Activated CD4-positive, alpha-beta T cell treated with anti-CD3 and anti-CD28 coated beads, Interleukin-2, amount 10 ng/mL, durations not matched to agents 7 days and 5 days (primary cell): ENCODE measurements at places on chromosomes 5 and 9. TPM values are rescaled to one million over a fixed set of nuclear protein-coding genes. Genes with fewer than 3 reads are reported as not detected.

OR13C9 gene
- not detected for total RNA-seq

AP3B1 gene
- total RNA-seq, result 39.4 TPM

SLC6A19 gene
- not detected for total RNA-seq

HACD4 gene
- total RNA-seq, result 15.0 TPM

SPINK7 gene
- not detected for total RNA-seq

DNA sequence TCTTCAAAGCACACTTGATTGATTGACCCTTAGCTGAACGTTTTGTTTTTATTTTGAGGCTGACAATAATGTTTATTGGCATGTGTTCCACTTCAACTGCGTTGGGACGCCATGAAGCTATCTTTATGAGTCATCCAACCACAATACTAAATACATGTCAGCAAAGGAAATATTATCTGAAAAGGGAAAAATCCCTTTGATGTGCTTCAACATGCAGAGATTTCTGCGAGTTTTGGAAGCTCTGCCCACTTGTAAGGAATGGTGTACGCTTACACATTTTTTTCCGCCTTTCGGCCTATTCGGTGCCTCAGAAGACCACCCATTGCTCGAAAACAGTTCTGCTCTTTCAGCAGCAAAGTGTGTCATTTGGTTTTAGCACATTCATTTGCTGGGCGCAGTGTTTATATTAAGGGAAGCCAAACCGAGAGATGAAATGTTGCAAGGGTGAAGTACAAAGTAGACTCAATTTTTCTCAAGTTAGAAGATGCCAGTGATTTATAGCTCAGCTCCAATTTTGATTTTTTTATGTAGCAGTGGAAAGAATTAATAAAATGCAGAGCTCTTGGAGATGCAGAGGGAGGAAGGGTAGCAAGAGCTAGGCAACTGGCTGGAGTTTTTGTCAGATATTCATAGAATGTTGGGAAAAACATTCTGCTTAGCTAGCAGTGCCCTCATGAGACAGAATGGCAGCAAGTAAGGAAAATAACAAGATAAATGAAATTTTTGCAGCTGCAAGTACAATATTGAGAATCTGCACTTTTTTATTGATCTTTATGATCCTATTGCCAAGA, 68.9 kb downstream of the PRDM6 start:
- DNase-seq, result no peak

- no peak for DNase-seq
These were observed 398.1 kb downstream of the MAN2A1 start for GRCh38 chr5:110087829-110088228.

DNA sequence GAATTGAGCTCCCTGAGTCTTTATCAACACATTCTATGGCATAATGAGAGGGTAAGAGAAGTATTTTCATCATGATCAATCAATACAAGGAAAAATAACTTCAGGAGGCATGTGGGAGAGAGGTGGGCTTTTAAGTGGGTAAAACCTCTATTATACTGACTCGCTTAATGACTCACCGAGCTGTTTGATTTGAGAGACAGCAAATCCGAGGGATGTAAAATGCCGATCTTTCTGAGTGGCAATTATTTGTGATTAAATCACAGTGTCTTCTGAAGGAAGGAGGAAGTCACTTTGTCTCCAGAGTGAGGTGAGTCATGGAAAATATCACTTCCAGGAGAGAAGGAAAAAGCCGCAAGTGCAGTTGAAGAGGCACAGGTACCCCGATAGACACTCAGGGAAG, 320.4 kb downstream of the DRD1 start:
- no peak for DNase-seq

DNA sequence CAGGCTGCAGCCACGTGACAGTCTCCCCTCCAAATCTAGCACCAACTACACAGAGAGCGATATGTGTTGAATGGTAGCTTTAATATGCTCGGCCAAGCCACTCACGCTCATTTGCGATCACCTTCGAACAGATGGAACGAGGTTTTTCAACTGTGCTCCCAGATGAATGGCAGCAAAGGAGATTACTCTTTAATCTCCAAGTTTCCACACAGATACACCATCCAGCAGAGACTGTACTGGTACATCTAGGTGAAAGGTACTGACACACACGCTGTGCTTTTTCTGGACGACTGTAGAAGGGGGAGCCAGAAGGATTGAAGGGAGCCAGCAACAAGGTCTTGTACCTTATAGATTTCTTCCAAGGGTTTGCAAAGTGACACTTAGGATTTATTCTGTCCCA, 263.9 kb downstream of the NR3C1 start:
- no peak for DNase-seq

DNA sequence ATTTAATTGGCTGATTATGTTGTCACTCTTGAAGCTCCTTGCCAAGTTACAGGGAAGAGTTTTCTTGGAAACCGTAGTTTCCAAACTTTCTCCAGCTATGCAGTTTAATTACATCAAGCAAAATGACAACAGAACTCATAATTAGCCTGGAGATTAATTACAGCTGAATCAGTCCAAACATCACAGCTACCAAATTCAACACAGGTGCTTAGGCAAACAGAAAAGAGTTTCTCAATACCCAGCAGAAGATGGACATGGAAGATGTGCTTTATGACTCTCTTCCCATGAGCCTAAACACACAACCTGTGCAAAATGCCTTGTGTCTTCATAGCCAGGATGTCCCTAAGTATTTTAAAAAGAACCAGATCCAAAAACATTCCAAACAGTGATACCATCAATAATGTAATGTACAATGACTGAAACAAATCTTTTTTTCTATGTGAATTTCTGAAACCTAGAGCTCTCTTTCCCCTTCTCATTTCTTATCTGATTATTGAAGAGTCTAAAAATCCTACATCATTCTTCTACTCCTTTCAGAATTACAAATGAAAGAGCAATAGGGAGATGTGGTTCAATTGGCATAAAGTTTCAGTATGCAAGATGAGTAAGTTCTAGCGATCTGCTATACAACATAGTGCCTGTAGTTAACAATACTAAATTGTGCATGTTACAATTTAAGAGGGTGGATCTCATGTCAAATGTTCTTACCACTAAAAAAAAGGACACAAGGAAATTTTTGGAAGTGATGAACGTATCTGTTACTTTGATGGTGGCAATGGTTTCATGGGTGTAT, 124.3 kb downstream of the RASEF start:
- DNase-seq, result no peak

DNA sequence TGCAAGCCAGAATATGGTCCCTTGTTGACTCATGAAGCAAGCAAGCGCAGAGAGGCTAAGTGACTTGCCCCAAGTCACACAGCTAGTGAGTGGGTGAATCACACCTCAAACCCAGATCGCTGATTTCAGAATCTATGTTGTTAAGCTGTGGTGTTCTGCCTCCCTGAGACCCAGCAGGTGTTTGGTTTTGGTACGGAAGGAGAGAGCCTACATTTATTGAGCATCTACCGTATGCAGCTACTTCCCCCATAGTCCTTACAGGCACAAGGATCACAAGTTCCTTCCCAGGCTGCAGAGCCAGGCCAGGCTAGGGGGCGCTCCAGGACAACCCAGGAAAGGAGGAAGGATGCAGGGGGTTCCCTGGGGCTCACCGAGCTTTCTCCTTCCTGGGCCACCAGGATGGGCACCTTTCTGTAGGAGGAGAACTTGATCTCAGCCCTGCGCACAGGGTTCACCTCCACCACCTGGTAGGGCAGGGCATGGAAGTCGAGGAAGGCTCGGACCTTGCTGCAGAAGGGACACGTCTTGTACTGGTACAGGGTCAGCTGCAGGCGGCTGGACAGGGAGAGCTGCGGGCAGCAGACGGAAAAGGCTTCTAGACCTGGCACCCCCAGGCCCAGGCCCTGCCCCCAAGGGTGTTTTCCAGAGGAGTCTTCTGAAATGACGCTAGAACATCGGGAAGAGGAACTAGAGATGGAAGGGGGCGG, 2.5 kb downstream of the PTGES2 start:
- DNase-seq, result peak; percentile 53

DNA sequence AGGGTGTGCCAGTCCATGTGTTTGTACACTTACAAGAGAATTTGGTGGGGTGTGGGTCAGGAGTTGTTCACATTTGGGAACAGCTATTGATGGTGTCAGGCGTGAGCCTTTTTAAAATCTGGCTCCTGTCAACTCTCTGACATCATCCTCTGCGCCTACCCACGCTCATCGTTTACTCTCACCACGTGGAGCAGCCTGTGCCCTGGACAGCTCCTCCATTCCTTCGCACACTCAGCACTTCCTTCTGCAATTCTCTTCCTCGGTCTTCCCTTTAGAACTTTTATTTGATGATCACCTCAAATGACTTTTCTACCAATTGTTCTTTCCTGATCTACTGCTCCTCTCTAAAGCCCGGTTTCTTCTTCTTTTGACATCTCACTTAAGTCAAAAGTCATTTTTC, 42.1 kb upstream of the GNAQ start:
- no peak for DNase-seq

- no peak for DNase-seq
These were observed 347.4 kb downstream of the PSAT1 start for GRCh38 chr9:78644359-78644758.

DNA sequence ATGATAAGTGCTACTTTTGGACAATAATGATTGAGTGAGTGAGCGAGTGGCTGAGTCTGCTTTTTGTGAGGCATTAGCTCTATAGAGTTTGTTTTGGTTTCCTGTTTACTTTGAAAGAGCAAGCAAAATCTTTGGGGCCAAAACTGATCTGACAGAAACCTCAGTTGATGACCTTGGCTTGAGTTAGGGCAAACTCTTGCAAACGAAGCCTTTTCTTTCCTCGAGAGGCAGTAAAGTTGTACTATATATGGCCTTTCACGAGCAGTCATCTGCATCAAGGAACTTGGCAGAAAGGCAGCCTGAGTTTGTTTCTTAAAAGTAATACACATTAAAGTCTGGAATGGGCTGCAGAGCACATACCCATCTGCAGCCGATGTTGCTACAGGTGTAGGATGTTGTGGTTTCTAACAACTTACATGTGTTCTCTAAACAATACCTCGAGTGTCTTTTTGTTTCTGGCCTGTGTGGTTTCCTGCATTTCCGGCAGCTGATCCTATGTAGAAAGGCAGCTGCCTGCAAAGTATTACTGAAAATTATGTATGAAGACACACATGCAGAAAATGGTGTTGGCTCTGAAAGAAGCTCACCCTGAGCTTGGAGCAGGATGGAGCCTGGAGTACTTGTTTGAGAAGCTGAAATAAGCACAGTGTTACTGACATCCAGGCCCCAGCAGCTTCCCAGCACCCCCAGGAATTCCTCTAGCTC, 60.8 kb downstream of the FOXD1 start:
- peak; percentile 85 for DNase-seq

DNA sequence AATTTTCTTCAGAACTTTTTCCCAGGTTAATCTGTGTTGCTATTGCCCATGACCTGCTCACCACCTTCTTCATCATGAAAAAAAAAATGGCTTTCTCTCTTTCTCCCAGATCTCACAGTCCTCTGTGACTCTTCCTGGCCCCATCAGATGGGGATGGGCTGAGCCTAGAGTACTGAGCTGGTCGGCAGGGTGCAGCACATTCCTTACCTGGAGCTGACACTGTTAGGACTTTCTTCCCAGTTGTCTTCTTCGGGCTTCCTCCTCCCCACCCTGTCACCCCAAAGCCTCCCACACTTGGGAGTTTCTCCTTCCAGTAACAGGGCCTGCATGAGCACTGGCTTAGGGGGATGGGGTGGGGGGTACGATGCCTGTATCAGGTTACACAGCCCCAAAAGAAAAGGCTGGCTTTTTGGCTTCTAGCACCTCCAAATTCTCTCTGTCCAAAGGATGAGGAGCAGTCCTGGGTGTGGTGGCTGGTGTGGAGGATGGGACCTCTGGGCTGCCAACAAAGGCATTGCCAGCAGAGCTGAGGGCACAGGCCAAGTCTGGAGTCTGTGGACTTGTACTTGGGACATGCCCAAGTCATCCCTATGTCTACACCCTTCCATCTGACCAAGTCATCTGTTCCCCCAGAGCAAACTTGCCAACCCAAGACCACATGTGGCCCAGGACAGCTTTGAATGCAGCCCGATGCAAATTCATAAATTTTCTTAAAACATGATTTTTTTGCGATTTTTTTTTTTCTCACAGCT, 68.0 kb upstream of the HSPA9 start:
- DNase-seq, result no peak

DNA sequence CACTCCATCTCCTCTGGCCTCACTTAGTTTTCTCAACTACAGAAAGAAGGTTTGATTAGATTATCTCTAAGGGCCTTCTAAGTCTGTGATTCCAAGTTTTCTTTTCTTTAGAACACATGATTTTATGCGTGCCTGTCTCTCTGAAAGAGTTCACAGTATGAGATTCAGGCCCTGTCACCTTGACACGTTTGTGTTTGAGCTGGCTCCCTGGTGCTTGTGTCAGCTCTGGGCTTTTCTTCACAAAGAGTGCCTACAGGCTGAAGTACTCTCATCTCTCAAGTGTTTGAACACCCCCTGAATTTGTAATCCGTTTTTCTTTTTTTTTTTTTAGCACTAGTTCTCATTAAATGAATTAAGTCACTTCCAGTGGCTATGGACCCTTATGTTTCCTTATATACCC, 306.9 kb upstream of the C9orf72 start:
- DNase-seq, result no peak

GRCh38 chr5:127068493-127069214, 4.6 kb downstream of the C5orf63 start:
- DNase-seq, result no peak

DNA sequence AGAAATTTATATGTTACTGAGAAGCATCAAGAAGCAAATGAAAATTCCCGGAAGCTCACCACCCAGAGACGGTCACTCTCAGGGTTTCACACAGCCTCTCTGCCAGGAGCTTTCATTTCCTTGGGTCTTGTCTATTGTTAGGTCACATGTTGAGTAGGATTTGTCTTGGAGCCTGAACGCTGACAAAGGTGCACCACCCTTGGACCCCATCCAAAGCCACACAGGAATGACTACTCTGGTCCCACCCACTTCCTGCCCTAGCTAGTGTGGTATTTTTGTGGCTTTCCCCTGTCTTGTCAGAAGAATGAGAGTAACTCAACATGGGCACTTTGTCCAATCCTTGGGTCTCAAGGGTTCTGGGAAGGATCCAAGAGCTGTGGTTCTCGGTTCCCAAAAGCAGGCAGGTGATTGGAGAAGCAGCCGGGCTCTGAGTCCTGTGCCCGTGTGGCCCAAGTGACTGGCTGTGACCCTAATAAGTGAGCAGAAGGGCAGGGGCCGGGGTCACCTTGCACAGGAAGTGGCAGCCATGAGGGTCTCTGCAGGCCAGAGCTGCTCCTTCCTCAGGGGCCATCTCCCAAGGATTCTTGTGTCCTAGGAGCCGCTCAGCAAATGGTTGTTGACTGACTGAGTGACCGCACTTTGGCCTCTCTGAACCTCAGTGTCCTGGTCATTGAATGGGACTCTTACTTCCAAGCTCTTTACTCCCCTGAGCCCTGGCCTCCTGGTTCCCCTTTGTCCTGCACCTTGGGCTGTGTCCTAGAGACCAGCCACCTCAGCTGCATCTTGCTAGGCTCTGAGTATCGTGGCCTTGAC, 6.9 kb downstream of the FGD3 start:
- DNase-seq, result peak; percentile 86

GRCh38 chr5:180214870-180215770, 6.1 kb upstream of the RASGEF1C start:
- no peak for DNase-seq

GRCh38 chr9:94919376-94920098, 193.0 kb downstream of the AOPEP start:
- no peak for DNase-seq

GRCh38 chr5:122697191-122697590, 77.7 kb upstream of the SNX2 start:
- DNase-seq, result no peak
